ENCODE measurements at places on chromosomes 2 and 18. TPM values are rescaled to one million over a fixed set of nuclear protein-coding genes. Genes with fewer than 3 reads are reported as not detected.
A peak's percentile ranks its signal among the peaks of the same experiment; 100 is the strongest.

GULP1 gene
- total RNA-seq: not detected

MAB21L4 gene
- total RNA-seq: not detected

MOCOS gene
- 0.15 TPM for total RNA-seq

CARF gene
- total RNA-seq: 12.3 TPM

GRCh38 chr2:72895759-72896281 is 8.6 kb downstream of the SPR start:
- DNase-seq: no peak

GRCh38 chr2:135840601-135841000 is 3.6 kb upstream of the LCT start:
- DNase-seq: no peak

DNA sequence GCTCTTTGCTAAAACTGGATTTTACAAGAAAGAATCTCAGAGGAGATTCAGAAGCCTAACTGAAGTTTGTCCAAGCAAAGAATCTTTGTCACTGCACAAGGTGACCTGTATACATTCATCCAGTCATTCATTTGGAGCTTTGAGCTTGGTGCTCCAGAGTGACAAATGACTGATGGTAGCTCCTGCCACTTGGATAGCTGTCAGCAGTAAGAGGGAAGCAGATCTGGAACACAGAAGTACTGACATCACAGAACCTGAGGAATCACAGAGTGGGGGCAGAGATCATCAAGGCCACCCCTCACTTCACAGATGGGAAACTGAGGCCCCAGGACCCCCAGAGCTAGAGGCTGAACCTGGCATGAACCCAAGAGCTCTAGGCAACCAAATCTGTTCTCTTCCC is 28.8 kb upstream of the IGFBP2 start:
- no peak for DNase-seq

- no peak for DNase-seq
Measured at GRCh38 chr2:191436368-191437055, 191.3 kb downstream of the MYO1B start.

- DNase-seq: peak; percentile 74
Measured at GRCh38 chr2:63856303-63856603, 14.6 kb downstream of the UGP2 start.

GRCh38 chr2:233081232-233081730 is 21.1 kb downstream of the INPP5D start:
- peak; percentile 72 for DNase-seq

DNA sequence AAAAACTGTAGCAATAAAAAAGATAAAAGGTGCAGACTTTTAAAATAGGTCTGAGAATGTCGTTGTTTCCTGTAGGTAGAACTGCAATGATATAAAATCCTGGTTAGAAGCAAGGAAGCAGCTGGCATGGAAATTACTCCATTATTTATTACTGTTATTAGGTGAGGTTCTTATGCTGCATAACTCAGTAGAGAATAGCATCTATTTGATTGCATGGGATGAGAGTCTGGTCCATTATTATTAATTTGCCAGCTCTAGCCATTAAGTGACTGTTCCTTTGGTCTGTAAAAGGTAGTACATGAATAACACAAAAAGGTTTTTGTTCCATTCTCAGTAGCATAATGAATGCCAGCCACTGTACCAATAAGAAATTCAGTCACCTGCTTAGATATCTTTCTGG is 358.6 kb downstream of the RBM43 start:
- no peak for DNase-seq

GRCh38 chr2:21469564-21469963 is 345.8 kb downstream of the TDRD15 start:
- DNase-seq: no peak

DNA sequence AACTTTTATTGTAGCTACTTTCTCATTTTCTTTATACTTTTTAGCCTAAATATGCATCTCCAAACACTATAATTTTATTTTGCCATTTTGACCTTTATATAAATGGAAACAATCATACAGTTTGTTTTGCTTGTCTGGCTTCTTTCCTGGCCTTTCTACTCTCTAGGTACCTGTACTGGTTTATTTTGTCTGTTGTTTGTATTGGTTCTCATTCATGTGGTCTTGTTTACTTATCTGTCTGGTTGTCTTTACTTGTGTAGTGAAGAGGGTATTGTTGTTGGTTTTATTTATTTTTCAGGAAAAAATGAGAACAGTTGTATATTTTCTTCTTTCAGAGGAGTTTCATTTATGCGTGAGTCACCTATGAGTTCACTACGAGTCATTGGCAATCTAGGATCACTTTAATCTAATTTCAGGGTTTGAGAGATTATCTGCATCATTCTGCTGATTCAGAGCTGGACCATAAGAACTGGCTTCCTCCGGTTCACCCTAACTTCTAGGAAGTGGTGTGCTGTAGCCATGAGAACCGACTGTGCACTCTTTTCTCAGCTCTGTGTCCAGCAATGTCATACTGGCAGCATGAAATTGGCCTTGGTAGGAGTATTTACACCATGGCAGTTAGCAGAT is 33.1 kb upstream of the HDAC4 start:
- no peak for DNase-seq

- DNase-seq: no peak
Measured at GRCh38 chr18:9058406-9058805, 44.1 kb upstream of the NDUFV2 start.

GRCh38 chr2:172108587-172108930 is 5.9 kb upstream of the DLX2 start:
- no peak for DNase-seq

Data from activated CD4-positive, alpha-beta memory T cell treated with anti-CD3 and anti-CD28 coated beads, Interleukin-2, amount 10 ng/mL, durations not matched to agents 7 days and 5 days (primary cell).